Forelimb muscle (tissue), 1 donor: ENCODE measurements at places on chromosomes 4 and X.
A peak's percentile ranks its signal among the peaks of the same experiment; 100 is the strongest.

GRCh38 chrX:139112432-139112831, 400.9 kb upstream of the FGF13 start:
- DNase-seq: no peak

GRCh38 chrX:108439426-108439942, at the start of gene COL4A5:
Gene COL4A5, plus strand, starts transcription at chrX:108439838. Its CDS starts 288 bp downstream, at chrX:108440126.
- peak; percentile 8 for DNase-seq

GRCh38 chr4:176186067-176186466, 9.3 kb downstream of the SPATA4 start:
- DNase-seq: no peak

DNA sequence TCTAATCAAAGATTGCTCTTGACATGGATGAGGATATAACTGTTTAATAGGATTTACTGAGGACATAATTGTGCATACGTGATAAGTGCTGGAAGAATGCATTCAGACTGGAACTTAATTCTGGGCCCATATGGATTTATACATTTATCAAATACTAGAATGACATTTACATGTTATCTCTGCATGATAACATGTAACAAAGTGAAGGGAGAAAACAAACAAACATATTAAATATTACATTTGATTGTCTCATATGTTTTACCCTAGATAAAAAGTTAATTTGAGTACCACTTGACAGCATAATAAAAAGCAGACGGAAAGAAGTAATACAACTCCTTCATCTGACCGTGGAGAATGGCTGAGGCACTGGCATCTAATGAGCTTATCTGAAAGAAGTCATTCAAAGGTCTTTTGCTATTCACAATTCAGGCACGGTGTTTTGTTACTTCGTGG, 297.8 kb downstream of the PPP3CA start:
- DNase-seq: no peak

DNA sequence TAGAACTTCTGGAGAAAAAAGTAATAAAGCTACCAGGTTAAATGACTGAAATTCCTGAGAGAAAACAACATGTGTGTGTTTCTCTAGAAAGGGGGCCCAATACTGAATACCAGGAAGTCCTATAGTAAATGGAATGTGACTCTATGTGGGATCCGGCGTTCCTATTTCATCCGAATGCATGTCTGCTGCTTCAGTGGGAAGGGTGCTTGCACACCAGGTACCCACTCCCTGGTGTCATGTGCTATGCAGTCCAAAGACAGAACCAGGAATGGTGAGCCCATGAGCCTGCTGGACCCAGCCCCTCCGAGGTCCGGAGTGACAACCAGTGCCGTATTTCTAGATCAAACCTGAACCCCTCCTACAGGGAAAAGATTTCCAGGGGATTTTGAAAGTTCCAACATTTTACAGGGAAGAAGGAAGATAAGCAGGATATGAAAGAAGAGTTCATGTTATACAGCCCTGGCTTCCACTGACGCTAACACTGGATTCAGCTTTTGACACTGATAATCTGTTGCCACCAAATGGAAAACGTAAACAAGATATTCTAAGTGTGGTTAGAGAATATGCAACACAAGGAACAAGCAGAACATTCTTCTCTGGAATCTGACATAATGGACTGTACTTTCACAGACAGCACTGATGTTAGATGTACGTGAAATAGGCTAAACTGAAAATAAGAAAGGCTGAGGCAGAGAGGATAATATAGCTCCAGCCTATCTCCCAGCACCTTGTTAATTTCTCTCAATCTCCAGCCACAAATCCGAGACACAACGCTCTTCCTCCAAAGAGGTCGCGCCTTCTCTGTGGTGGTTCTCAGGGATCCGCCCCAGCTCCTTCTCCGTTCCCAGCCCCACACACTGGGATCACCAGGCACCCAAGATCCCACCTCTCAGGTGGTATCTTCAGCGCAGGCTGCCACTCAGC, 725 bp upstream of the CXCL1 start:
- DNase-seq: no peak

DNA sequence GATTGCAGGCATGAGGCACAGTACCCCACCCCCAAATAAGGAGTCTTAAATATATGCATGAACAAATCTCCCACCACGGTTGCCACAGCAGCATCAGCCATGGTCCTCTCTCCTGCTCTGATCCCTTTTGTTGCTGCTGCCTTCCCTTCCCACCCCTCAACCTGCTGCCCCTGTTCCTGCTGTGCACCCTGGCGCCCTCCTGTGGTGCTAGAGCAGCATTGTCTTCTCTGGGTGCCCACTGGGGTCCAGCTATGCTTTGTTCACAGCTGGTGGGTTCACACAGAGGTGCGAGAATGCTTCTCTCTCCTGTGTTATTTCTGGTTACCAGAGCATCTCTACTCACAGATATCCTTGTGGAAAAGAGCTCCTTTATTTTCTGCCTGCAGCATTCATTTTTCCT, 116.2 kb downstream of the GATB start:
- DNase-seq: no peak

DNA sequence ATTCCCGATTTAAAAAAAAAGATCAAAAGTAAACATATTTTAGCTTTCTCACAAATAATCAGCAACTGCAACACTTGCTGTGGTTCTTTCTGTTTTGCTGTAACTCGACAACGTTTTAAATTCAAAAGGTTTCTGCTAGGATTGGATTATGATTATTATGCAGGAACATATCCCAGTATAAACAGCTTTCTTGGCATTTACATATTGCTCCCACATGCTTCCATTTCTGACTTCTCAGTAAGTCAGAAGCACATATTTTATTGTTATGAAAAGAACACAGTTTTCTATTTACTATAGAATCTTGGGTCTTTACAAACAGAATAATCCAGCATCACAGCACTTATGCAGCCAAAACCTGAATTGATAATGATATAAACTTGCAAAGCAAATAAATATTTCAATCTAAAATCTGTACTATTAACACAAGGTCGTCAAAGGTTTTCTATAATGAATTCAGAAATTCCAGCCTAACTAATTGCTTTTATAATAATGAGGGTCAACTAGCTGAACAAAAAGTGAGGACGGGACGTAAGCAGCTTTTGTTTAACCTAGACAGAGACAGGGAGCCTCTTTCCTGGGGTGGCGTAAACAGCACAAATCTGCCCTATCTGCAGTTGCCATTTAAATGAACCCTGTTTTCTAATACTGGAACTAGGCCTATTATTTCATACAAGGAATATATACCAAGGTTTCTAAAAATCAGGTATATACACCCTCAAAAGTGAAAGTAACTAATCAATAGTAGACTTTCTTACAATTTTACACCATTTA, 9.8 kb upstream of the PCDH18 start:
- DNase-seq: no peak

GRCh38 chr4:60042231-60042652, 1157.9 kb upstream of the ADGRL3 start:
- no peak for DNase-seq

GRCh38 chrX:50154429-50154828, 46.4 kb downstream of the AKAP4 start:
- no peak for DNase-seq

- no peak for DNase-seq
Measured at GRCh38 chrX:14235004-14235403, 205.3 kb upstream of the GEMIN8 start.

- no peak for DNase-seq
Measured at GRCh38 chrX:11600578-11600977, 65.1 kb downstream of the ARHGAP6 start.

- DNase-seq: no peak
Measured at GRCh38 chrX:54721424-54721823, 76.6 kb downstream of the ITIH6 start.

- DNase-seq: no peak
Measured at GRCh38 chr4:80948995-80949394, 81.5 kb upstream of the BMP3 start.

DNA sequence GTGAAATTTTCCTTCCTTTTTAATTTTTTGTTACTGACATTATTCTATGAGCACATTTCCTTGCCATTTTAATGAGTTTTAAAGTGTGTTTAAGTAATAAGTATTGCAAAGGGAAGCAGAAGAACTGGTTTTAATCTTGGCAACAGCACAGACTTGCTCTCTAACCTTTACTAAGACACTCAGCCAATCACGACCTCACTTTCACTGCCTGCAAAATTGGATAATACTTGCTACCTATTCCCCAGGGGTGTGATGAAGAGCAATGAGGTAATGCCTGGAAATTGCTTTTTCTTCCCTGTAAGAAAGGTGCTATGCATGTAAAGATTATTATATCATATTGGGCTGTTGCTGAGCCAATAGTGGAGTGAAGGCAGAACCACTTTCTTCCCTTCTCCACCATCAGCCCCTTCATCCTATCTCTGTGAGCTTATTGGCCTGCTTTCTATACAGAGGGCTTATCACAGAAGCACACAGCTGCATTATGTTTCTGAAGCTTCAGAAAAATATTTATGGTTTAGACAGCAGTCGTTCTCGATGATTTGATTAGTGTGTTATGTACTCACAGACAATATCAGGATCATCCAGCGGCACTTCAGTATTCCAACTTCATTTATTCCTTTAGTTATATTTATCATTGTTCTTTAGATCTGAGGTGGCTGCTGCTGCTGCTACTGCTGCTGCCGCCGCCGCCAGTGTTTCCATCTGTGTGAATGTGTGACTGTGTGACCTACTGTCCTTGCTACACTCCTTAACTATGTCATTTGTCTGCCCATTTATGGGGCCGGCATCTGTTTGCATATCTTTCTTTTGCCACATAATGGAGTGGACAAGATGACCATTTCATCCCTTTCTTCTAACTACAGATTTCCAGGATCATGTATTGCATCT, 255.1 kb downstream of the C4orf33 start:
- DNase-seq: no peak

DNA sequence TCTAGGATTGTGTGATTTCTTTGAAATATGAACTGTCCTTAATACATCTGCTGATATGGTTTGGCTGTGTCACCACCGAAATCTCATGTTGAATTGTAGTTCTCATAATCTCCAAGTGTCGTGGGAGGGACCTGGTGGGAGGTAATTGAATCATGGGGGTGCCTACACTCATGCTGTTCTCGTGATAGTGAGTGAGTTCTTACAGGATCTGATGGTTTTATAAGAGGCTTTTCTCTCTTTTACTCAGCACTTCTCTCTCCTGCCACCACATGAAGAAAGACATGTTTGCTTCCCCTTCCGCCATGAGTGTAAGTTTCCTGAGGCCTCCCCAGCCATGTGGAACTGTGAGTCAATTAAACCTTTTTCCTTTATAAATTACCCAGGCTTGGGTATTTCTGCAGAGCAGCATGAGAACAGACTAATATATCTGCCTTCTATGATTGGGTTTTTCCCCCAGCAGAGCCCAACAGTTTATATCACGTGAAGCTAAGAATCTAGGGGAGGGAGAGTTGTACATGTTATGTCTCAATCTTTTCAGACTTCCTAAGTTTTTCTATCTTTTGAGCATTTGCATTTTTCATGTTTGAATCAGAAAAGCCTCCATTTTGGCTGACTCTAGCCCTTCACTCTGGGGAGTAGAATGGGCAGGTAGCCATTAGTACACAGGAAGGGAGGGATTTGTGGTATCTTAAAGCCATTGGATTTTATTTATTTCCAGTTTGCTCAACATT, 58.9 kb downstream of the PLAC1 start:
- DNase-seq: peak; percentile 78

GRCh38 chrX:111837197-111837596, 38.8 kb upstream of the TRPC5OS start:
- no peak for DNase-seq

DNA sequence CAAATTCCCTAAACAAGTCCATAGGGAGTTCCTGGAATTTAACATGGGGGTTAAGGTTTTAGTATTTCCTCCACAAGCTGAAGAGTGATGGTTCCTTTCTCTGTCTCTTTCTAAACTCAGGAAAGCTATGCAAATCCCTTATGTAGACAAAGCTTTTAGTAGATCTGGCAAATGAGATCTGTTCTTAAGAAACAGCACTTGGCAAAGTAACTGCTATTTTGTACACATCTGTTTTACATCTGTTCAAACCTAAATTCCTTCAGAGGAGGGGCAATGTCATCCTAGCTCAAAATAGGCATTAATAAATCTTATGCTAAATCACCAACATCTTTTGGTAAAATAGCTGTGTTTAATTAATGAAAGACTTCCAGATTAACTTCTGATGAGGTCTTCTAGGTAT, 137.8 kb upstream of the TBC1D9 start:
- DNase-seq: peak; percentile 67

GRCh38 chrX:10828036-10828435, 207.7 kb upstream of the MID1 start:
- no peak for DNase-seq

DNA sequence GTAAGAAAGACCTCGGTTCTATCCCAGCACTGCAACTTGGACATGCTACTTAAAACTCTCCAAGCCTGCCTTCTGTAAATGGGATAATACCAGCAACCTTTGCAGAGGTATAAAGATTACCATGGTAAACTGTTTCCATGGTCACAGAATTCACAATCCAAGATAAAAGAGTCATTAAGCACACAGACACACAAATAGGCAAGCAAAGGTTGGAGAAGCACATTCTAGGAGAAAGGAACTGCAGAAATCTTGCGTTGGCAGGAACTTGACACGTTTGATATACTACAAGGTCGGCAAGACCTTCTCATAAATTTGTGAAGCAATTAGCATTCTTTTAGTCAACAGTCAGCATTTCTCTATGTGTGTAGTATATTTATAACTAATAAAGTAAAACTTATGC, 12.3 kb upstream of the CHRNA9 start:
- no peak for DNase-seq

DNA sequence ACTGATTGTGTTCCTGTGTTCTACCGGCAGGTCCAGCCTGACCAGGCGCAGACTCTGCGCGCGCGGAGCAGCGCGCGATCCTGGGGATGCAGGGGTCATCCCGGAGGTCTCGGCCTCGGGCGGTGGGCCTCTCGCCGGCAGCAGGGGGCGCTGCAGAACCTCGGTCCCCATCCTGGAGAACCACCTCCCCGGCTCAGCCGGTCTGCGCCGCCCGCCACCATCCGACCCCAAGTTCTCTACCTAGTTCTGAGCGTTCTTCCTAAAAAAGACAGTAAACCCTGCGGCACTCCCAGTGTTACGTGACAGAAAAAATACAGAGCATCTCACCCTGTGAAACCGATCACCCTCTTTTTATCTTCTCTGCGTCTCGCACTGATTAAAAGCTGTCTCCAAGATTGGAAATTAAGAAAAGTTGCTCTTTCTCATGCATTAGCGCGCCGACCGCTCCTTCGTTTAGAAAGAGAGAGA, 1.6 kb downstream of the TRPC3 start:
- peak; percentile 32 for DNase-seq

DNA sequence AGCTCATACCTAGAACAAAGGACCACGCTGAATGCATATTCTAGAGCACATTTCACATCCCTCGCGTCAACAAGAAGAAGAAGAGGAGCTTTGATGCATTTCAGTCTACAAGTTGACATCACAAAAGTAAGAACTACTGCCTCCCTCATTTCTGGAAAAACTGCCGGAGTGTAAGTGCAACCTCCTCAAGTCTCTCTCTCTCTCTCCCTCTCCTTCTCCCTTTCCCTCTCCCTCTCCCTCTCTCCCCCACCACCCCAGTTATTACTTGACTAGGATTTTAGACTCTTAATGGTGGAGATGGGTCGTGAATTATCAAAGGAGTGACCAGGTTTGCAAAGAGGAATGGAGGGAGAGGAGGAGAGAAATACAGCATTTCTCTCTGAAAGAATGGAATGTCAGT, 1.4 kb upstream of the IRS4 start:
- no peak for DNase-seq

GRCh38 chrX:67044029-67044653, 405.3 kb upstream of the EDA2R start:
- DNase-seq: no peak

GRCh38 chrX:114626323-114626722, 42.4 kb downstream of the HTR2C start:
- DNase-seq: no peak

- DNase-seq: no peak
Measured at GRCh38 chr4:173128199-173128890, 40.3 kb upstream of the GALNT7 start.

GRCh38 chr4:130648570-130648969, 1552.6 kb downstream of the C4orf33 start:
- no peak for DNase-seq
